ENCODE measurements at places on chromosomes 5 and 9.
A peak's percentile ranks its signal among the peaks of the same experiment; 100 is the strongest.

DNA sequence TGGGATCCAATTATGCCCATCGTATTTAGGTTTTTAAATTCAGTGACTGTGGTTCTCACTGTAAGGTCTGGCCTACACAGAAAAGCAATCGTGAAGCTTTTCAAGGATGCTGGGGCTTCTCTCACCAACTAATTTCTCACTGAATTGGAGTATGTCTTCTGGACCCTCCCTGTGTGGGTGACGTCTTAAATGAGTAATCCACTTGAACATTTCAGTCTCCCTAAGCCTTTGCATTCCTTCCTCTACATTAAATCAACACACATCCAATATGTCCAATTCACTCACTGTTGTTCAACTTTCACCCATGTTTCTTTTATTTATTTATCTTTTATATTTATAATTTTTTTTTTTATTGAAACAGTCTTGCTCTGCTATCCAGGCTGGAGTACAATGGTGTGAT, 12.5 kb upstream of the BTF3 start:
- DNase-seq = no peak

- no peak for DNase-seq
Measured at GRCh38 chr9:35852876-35853865, 17.0 kb downstream of the OR13J1 start.

DNA sequence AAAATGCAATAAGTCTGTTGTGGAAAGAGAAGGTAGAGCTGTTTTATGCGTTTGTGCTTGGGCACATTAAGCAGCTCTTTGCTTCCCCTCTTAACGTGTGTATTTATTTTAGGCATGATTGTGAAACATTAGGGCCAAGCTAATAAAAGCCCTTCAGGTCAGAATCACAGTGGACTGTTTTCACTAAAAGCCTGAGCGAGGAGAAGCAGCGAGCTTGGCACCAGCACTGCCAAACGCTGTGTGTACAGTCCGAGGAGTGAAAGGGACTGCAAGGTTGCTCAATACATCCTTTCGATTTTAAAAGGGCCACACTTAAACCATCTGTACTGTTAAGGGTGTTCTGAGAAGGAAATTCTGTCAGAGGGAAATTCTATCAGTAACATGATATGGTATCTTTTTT, 107.2 kb upstream of the CKMT2 start:
- peak; percentile 17 for DNase-seq

- DNase-seq = no peak
Measured at GRCh38 chr9:105333076-105333475, 88.6 kb downstream of the SLC44A1 start.

DNA sequence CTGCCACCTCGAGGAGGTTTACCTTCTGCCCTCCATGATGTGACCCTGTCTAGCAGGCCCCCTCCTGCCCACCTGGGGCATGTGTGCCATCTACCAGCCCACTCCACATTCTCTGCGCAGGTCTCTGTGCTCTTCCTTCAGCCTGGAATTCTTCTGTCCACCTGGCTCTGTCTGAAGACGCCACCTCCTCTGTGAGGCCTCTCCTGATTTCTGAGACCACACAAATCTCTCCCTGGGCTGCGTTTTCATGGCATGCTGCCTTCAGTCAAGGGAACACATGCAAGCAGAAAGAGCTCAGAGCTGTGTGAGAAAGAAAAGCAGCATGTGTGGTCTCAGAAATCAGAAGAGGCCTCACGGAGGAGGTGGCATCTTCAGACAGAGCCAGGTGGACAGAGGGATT, 22.1 kb downstream of the FOXE1 start:
- no peak for DNase-seq

- no peak for DNase-seq
Measured at GRCh38 chr5:136190904-136191303, 2.1 kb downstream of the SMIM32 start.

GRCh38 chr9:133130685-133131244, 9.7 kb upstream of the RALGDS start:
- no peak for DNase-seq

DNA sequence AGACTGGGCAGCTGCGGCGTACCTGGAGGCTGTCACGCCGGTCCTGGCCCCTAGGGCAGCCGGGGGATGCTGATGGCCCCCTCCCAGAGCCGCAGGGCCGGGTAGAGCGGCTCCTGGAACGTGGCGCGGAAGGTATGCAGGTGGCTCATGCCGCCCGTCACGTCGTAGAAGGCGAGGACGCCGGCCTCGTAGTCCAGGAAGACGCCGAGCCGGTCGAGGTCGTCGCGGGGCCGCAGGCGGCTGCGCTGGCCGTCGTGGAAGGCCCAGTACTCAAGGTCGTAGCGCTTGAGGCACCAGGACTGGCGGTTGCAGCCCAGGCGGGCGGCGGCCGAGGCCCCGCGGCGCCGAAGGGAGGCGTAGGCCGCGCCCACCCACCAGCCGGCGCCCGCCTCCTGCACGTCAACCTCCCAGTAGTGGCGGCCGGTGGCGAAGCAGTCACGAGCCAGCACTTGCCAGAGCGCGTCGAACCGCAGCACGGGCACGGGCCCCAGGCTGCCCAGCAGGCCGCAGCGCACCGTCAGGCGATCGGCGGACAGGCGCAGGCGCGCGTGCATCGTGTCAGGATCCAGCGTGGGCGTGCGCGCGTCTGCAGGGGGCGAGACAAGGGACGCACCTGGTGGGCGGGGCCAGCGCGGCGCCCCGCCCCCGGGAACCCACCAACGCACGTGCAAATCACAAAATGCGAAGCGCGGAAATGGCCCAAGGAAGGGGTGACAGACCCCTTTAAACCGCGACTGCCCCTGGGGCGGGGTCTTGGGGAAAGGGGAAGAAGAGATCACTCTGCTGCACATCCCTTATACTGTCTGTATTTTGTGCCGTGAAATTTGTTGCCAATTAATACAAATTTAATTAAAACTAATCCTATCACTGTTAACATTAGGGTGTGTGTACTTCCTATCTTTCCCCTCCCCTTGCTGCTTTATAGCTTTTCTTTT, 31.2 kb downstream of the NANS start:
- peak; percentile 37 for DNase-seq

DNA sequence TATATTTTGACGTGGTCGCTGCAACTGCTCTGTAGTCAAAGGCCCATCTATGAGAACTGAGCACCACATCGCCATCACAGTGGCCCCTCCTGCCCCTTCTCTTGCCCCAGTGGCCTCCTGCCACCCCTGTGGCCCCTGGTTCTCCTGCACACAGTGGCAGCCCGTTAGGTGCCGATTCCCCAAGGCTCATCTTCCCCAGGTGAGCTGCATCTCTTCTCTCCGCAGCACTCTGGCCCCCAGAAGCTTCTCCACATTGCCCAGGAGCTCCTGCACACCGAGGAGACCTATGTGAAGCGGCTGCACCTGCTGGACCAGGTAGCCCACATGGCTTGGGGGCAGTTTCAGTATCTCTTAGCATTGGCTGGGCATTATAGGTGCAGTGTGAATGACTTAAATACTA, 55.4 kb downstream of the FGD3 start:
- no peak for DNase-seq

- DNase-seq = no peak
Measured at GRCh38 chr9:106286249-106286648, 576.7 kb upstream of the ZNF462 start.

- no peak for DNase-seq
Measured at GRCh38 chr9:13726746-13727145, 447.3 kb upstream of the MPDZ start.

DNA sequence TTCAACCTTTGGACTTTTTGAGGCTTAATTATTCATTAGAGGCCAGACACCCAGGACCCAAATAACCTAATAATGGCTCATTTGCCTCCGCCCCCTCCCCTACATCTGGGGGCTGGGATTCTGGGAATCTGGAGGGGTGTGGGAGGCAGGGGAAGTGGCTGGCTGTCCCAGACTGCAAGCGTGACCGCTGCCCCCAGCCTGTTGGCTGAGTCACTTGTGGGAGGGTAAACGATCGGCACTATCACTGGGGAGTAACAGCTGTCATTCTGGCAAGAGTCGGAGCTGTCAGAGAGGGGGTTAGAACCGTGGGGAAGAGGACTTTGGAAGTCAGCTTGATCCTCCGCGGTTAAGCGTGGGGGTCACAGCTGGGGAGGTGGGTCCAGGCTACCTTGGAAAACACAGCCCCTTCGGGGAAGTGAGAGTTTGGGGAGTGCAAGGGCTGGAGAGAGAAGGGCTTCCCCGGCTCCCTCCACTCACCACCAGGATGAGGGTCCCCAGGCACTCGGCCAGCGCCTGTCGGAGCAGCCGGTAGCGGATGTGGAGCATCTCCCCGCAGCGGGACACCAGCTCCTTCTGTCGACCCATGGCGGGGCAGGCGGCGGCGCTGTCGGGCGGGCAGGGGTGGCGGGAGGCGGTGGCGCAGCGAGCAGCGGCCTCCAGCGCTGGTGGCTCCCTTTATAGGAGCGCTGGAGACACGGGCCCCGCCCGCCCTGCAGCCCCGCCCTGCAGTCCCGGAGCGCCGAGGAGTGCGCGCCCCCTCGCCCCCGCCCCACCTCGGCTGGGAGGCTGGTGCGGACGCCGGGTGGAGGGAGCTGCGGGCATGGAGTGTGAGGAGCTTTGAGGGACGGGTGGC, at the start of gene AQP3:
Gene AQP3, minus strand, starts transcription at position 648 of the 853 bp plus-strand sequence. Its CDS starts 63 bp downstream, at position 585.
- peak; percentile 79 for DNase-seq

- no peak for DNase-seq
Measured at GRCh38 chr5:92713335-92713743, 867.7 kb downstream of the NR2F1-AS1 start.

GRCh38 chr9:16278326-16278999, 592.0 kb downstream of the BNC2 start:
- no peak for DNase-seq
